Breast epithelium (tissue), 4 donors: ENCODE measurements at places on chromosomes 2 and 18. TPM values are rescaled to one million over a fixed set of nuclear protein-coding genes. Genes with fewer than 3 reads are reported as not detected.

DNA sequence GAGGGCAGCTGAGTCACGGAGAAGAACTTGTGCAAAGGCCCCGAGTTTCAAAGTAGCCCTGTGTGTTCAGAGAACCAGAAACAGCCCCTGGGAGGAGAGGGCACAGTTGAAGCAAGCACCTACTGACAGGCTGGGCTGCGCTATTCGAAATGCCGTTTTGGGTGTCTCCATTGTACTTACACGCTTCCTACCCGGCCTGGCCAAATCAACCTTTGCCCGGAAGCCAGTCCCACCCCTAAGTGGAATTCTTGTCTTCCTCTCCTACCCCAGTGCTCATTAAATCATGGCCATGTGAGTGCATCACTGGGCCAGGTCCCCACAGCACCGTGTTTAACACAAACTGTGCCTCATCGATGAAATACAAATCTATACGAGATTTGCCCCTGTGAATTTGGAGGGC is 6.0 kb downstream of the DIPK1C start:
- no peak for DNase-seq

GRCh38 chr18:45025089-45025450 is 344.4 kb downstream of the SETBP1 start:
- DNase-seq: no peak

Gene REG3A
- not detected for total RNA-seq

- no peak for DNase-seq
Measured at GRCh38 chr2:129779783-129780182, 199.7 kb upstream of the RAB6C start.

GRCh38 chr2:13052547-13052946 is 335.8 kb downstream of the TRIB2 start:
- DNase-seq: no peak

DNA sequence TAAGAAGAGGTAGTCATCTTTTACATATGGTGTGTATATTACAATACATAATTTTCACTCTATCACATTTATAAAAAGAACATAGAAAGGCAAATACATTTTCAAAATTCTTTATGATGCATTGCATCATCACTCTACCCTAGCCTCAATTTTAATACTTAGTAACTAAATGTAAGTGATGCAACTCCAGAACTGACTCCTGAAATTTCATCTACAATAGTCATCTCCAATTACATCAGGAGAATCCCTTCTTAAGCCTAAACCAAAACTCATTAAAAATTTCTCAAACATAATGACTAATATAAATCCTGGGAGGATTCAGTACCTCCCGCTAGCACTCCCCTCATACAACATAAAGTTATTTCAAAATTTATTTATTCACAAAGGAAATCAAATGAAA is 15.9 kb downstream of the TMX3 start:
- DNase-seq: no peak

DNA sequence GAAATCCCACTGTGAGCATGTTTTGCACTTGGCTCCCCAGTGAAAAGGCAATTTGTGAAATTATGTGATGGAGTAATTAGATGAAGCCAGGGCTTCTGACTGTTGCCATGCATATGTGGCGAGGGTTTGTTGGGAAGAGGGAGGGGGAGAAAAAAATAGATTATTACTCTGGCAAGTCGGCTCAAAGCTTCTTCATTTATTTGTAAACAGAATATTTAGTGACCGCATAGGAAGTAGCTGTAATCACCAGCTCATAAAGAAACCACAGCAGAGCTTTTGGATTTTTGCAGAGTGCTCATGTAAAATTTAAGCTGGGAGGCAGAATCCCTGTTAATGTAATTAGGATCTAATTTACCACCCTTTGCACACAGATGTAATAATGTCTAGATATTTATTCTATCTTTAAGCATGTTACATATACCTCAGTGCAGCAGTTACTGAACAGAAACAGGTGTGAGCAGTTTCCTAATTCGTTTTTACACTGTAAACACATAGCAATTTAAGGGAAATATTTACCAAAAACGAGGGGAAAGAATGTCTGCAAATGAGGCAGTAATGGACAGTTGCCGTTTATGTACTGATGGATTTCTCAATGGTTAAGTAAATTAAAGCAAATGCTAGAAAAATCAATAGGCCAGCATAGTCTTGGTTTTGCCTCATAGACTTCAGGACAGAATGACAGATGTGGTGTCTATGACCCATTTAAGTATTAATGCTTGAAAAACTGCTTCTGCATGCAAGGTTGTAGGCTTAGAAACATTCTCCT is 87.9 kb downstream of the MEIS1 start:
- no peak for DNase-seq

DNA sequence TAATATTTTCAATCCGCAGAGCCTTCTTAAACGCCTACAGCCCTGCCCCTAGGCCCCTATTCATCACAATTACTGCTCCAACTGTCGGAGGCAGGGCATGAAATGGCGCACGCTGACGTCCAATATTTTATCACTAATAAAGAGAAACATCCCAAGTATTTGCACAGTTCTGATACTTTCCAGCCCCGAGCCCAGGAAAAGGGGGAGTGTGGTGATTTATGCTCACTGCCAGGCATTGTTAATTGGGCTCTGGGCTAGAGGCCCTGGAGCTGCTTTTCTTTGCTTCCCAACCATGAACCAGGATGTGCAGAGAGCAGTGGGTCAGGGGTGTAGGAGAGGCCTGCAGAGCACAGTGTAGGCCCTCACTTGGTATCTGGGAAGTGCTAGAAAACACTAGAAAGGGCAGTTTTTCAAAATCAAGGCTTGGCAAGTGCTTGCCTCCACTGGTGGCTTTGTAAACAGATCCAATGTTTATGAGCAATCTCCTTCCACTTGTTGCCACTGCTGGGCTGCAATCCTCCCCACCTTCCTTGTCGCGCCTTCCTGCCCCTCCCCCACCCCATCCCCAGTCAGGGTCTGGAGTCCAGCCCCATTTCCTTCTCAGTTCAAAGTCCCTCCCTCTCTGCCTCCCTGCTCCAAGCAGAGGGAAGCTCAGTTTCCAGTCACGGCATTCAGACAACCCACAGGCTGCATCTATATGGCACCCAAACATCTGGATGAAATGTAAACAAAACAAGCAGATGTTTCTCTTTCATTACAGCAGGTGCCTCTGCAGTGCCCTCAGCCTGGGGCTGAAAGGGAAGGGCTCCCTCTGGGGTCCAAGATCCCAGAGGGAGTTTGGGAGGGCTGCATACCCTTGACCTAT is 83.9 kb upstream of the PKDCC start:
- DNase-seq: no peak

GRCh38 chr18:24014062-24014985 is at the start of gene TTC39C:
Gene TTC39C (plus strand): TSS chr18:24014754. CDS start chr18:24014872, 118 bp downstream.
- peak; percentile 46 for DNase-seq

Gene VAPA
- total RNA-seq: 260 TPM

- DNase-seq: no peak
Measured at GRCh38 chr18:41700416-41700815, 254.6 kb upstream of the PIK3C3 start.

DNA sequence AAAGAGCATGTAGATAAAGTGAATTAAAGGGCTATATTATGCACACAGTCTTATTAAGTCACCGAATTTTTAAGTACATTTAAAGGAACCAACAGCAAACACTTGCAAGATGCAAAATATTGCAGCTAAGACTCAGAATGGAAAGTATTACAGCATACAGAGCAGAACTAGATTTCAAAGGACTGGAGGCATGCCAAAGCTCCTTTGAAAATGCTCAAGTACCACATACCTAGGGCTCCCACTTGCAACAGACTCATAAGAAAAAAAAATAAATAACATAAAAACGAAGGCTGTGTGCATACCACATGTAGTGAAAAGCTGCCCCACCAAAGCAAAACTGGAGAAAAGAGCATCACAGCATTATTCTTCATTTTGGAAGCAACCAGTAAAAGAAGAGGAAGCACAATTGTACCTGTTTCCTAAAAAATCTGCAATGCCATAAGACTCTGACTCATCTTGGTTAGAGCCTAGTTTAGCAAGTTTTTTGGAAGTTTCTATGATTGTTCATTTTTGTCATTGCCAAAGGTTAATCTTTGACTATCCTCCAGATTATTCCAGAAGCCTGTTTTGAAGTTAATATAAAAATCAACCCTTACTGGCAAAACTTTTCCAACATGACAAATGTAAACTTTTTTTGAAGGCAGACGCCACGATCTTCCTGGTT is 306.0 kb upstream of the COL3A1 start:
- DNase-seq: no peak

DNA sequence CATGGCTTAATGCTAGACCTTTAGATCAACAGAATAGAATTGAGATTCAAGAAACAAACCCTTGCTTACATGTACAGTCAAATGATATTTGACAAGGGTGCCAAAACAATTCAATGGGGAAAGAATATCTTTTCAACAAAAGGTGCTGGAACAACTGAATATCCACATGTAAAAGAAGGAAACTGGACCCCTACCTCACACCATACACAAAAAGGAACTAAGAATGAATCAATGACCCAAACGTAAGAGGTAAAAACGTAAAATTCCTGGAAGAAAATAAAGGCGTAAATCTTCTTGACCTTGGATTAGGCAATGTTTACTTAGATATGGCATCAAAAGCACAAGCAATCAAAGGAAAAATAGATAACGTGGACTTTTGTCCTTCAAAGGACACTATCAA is 43.1 kb downstream of the BAZ2B start:
- no peak for DNase-seq
